ENCODE measurements at places on chromosomes 7 and 10.

GRCh38 chr7:134778941-134779740, at the start of gene CALD1:
Gene CALD1 (plus strand): TSS chr7:134779634. CDS start chr7:134867734, 88,100 bp downstream.
- peak; percentile 76 for DNase-seq

DNA sequence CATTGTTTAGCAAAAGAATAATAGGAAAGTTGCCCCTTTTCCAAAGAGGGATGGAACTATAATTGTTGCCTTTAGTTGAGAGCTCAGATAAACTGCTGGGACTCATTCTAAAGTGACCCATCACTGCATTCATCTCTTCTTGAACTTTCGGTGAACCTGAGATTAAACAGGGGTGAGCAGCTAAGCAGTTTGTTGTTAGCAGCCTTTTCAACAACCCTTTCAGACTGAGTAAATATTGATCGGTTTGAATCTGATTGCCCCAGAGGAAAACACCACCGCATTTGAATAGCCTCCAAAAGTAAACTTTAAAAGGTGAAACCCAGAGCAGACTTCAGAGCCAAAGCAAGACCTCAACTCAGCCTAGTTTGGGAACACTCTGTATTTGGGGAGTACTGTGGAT, 4.7 kb downstream of the HOXA1 start:
- DNase-seq: no peak

DNA sequence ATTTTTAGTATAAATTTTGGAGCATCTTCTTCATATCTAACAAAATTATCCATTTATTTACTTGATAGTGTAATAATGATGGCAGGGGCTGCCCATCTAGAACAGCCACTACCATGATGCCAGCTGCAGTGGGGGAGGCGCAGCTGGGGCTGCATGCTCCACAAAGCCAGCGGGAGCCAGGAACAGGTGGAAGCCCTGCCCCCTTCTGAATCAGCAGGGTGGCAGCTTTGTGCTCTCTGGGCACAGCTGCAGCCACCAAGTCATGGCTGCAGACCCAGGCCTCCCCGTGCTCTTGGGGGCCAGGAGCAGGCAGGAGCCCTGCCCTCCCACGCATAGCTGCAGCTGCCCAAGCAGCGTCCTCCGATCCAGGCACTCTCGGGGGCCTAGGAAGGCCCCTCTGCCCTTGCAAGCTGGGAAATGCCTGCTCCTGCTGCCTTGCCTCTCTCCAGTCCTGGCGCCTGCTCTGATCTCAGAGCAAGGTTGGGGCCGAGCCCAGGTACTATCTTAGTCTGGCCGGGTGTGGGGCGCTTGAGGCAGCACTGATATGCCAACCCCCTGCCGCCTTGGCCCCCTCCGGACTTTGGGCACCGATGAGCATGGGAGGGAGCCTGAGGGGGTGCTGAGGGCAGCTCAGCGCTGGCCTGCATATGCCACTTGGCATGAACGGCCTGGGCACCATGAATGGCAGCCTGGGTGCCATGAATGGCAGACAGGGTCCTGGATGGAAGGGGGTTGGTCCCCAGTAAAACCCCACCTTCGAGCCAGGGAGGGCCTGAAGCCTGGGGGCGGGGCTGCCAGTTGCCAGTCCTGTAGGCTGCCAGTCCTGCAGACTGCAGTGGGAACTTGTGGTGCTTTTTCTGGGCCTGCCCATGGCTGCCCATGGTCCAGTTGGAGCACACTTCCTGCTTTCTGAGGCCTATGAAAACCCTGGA, 1110.8 kb upstream of the POT1 start:
- DNase-seq: no peak

- no peak for DNase-seq
These were observed 153.0 kb downstream of the PLCE1 start for GRCh38 chr10:94146746-94147145.

DNA sequence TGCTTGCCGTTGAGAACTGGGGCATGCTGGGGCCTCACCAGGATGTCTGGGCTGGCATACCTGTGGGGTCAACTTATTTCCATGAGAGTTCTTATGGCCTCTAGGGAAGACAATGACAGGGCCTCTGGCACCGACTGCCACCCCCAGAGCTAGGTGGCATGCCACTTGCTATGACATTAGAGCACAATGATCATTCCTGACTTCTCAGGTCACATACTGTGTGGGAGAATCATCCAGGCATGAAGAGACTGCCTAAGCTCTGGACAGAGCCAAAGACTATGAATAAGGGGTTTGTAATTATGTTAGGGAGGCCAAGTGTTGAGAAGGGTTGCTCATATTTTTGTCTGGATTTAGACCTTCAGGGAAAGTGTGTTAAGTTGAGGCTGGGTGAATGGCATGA, 97.5 kb downstream of the PTPN20 start:
- no peak for DNase-seq

- DNase-seq: no peak
These were observed 106.2 kb upstream of the CACNA2D1 start for GRCh38 chr7:82549616-82550285.

GRCh38 chr7:7164591-7164990, 17.8 kb upstream of the C1GALT1 start:
- DNase-seq: no peak

DNA sequence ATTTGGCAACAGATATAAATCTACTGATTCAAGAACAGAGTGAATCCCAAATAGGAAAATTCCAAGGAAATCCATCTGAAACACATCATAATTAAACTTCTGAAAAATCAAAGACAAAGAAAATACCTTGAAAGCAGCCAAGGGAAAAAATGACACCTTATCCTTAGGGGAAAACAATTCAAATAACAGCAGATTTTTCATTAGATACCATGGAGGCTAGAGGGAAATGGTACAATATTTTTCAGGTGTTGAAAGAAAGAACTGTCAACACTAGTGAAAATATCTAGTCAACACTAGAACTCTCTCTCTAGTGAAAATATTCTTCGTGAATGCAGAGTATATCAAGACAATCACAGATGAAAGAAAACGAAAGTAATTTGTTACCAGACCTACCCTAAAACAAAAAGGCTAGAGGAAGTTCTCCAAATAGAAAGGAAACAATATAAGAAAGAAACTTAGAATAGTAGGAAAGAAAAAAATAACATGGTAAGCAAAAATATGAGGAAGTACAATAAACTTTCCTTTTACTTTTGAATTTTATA, 5.7 kb upstream of the FAM241B start:
- DNase-seq: no peak

- DNase-seq: no peak
These were observed 13.1 kb downstream of the EZH2 start for GRCh38 chr7:148871030-148871429.

DNA sequence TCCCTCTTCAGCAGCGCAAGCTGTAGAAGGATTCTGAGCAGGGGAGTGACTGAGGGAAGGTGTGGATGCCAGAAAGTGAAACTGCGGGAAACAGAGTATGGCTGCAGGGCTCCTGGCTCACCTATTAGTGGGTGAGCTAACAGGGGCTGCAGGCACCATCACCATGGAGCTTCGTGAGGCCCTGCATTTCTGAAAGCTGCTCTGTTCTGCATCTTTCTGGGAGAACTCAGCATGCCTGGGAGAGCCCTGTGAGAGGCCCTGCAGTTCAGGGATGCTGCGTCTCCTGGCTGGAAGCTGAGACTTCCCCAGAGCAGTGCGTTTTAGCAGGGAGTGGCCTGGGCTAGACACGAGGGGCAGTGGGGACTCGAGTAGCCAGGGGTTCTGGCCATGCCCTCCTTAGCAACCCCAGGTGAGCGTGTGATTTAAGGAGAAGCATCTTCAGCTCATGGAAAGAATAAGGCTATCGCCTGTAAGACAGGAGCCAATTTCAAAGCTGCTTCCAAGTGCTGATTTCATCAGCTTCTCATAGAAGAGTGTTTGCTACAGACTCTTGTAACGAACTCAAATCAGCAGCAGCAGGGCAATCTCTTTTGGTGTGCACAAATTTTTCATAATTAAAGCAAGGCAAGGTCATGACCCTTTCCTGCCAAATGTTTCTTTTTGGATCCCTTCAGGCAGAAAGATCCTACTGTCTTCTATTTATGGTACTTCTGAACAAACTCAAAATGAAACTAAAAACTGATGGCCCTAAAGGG, 293.6 kb upstream of the ZNF32 start:
- no peak for DNase-seq

DNA sequence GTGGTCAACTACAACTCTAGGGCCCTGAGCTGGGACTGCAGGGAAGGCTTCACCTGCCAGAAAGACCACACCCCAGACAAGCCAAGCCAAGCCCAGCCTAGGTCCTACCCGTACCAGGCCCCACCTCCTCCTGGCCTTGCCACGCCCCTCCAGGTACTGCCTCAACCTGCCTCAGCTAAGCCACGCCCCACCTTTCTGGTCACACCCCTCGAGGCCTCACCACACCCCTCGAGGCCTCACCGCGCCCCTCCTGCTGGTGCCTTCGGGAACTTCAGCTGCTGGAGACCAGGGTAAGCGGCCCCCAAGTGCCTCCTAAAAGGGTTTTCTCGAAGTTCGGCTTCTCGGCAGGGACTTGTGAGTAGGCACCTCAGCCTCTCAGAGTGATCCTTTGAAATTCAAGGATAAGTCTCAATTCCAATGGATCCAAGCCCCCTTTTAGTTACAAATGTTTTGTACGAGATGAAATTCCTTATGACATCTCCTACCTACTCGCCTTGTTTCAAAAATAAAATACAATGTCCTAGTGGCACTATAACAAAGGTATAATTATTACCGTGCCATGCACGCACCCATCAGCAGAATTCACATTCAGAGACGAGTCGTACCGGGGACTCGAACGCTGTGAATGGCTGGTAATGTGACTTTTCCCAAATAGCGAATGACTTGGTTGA, 171.2 kb downstream of the ARHGAP21 start:
- peak; percentile 79 for DNase-seq

DNA sequence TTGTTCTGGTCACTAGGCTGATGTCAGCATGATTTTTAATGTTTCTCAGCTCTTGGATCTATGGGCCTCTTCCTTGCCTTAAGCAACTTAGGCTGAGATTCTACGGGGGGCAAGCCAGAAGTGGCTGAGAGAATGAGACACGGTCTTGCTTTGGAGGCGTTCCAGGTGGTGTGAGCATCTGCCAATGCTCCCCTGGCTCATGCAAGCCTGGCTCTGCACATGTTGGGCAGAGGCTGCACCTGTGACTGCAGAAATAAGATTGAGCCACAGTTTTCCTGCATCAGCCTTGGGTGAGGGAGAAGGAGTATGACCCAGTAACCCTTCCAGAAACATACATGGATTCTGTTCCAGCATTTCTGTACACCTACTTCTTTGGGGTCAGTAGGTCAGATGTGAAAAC, 41.9 kb downstream of the C10orf120 start:
- DNase-seq: no peak

DNA sequence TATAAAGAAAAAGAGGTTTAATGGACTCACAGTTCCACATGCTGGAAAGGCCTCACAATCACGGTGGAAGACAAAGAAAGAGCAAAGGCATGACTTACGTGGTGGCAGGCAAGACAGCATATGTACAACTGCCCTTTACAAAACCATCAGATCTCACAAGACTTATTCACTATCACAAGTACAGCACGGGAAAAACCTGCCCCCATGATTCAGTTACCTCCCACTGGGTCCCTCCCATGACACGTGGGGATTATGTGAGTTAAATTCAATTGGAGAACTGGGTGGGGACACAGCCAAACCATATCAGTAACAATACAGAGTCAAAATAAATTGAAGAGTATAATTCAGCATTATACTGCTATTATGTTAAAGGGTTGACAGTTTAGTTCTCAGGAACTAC, 37.8 kb downstream of the RNLS start:
- no peak for DNase-seq

DNA sequence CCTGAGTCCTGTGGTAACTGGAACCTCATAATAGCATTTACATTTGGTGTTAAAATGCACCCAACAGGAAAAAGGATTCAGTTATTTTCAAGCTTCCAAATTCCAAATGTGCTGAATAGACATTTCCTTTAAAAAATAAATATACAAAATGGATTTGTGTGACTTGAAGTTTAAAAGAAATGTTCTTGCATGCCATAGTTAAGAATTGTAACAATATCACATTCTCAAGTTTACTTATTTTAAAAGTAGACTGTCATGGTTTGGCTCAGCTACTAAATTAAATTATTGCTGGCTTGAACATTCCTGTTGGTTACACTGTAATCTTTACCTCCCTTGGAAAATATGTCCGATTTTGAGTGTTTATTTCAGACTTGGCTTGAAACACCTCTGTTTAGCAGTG, 31.5 kb downstream of the BICC1 start:
- no peak for DNase-seq

DNA sequence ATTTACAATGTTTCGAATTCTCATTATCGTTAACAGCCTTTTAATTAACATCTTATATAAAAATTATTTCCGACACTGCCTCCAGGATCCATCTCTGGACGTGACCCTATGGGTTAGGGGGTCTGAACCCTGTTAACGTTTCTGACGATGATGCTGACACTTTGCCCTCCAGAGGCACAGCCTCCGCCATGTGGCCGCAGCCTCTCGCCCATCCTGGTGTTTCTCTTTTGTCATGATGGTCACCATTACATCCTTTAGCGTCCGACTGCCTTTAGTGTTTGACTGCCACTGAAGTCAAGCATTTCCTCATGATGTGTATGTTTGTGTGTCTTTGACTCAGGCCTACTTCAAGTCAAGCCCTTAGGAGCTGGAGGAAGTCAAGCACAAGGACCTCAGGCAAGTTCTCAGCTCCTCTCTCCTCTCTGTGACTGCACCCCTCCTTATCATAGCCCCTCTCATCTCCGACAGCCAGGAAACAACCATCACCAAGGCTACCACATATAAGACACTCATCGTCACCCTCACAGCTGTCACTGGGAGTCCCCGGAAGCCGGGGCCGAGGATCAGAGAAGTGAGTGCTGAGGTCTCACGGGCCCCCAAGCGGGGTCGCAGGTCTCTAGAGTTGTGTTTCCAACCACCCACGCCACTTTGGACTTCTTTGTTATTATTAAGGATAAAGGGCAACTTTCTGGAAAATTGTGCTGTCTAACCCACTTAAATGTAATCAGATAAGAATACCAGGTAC, 96.1 kb upstream of the PPP2R2D start:
- no peak for DNase-seq

DNA sequence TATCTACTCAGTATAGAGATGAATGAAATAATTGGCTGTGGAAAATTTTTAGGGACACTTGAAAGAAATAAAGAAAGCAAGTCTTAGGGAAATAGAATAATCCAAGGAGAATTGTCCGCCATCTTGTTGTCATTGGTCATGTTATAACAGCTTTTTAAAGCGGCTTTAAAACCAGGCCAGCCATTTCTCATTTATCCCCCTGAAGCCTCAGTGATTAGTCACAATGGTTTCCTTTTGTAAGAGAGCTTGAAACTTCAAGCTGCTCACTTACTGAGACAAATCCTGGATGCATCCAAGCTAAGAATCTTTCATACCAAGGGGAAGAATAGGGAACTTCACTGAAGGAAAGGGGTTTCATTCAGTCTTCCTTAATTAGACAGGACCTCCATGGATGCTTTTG, 67.9 kb downstream of the SGCE start:
- DNase-seq: no peak

GRCh38 chr10:5482016-5482415, 17.4 kb downstream of the CALML5 start:
- no peak for DNase-seq
